ENCODE measurements at places on chromosomes 2 and 18.

GRCh38 chr2:171405546-171405945, 28.2 kb downstream of the METTL8 start:
- DNase-seq: no peak

DNA sequence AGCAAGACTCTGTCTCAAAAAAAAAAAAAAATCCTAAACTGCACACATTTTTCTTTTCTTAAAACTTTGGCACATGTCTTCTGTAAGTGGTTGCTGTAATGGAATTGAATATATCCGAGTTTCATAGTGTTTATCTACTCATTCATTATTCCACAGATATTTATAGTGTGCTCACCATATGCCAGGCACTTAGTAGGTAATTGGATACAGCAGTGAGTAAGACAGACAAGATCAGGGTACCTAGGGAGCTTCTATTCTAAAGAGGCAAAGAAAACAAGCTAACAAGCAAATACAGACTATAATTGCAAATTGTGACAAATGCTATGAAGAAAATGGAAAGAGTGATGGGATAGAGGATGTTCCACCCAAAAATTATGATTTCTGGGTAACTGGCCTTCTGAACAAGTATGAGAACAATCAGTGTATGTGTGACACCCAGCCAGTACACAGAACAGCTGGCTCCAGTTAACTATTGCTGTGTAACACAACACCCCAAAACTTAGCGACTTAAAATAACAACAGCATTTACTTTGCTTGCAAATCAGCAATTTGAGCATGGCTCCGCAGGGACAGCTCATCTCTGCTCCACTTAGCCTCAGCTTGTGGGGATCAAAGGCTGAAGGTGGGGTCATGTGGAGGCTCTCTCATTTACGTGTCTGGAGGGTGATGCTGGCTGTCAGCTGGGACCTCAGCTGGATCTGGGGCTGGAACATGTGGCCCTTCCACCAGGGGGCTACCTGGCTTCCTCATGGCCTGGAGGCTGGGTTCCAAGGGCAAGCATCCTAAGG, 224.9 kb downstream of the INSIG2 start:
- no peak for DNase-seq

GRCh38 chr2:129293326-129293725, 686.1 kb upstream of the RAB6C start:
- no peak for DNase-seq

GRCh38 chr2:27628767-27629709, at the start of the genes CCDC121 and GPN1:
Gene CCDC121, minus strand, starts transcription at chr2:27629012. Its CDS starts 1,213 bp downstream, at chr2:27627799.
Gene GPN1, plus strand, starts transcription at chr2:27629050. Its CDS starts 9 bp downstream, at chr2:27629059.
- peak; percentile 89 for DNase-seq

DNA sequence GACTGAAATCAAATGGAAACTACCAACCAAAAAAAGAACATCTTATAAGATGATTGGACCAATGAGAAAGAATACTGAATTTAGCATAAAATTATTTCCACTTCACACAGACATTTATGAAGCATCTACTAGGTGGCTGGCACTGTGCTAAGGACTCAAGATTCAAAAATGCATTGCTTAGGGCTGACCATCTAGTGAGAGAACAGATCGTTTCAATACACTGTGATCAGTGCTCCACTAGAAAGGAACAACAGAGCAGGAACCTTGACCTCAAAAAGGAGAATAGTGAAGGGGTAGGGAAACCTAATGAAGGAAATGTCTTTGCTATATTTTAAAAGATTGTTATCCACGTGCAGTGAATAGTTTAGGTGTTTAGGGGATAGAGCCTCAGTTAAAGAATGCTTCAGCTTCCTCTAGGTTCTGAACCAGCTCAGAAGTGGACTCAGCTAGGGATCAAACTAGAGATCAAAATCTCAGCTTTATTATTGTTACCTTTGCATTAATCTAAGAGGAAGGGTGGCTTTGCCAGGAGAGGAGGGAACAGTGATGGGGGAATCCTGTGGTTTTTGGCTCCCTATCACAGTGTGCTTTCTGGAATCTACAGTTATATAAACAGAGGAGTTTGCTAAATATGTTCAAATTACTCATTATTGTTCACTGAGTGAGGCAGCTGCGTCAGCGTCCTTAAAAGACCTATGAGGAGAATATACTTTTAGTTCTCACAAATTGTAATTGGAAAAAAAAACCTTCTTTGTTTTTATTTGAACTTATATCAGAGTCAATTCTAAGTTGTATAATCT, 16.2 kb upstream of the BBS5 start:
- DNase-seq: peak; percentile 90

DNA sequence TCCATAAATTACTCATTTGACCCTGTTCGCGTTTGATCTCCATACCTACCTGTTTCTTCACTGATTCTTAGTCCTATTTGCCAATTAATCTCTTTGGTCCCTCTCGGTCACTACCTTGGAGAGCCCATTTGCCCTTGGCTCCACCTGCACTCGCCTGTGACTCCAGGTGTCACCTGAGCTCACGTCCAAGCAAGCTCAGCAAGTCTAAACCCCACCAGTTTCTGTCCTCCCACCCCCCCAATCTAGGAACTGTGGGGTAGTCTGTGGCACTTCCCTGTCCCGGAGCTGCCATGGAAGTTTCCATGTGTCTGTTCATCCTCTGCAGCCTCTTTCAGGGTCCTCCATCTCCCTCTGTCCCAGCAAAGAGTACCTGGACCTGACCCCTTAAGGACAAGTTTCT, 68.1 kb upstream of the BCL2L11 start:
- DNase-seq: no peak

DNA sequence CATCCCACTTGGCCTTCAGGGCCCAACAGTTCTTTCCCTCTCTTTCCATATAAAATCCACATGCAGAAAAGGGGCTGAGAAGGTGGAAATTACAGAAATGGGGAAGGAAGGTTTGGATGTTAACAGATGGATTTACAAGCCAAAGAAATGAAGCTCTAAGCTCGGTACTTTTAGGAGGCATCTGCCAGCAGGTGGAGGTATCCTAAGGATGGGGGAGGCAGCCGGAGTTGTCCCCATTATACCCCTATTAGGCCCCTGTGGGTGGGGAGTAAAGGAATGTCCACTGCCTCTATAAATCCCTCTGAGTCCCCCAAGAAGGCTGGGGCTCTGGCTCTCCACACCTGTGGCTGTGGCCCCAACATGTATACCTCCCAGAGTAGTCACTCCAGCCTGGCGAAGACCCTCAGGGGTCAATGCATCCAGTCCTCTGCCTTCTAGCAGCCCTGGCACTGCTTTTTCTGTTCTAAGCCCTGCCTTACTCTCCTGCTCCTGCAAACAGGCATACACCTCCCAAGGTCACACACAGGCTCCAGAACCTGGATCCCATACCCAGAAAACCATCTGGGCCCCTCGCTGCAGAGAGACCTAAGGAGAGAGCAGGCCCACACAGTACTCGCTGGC, 1.2 kb downstream of the FBXO41 start:
- no peak for DNase-seq

DNA sequence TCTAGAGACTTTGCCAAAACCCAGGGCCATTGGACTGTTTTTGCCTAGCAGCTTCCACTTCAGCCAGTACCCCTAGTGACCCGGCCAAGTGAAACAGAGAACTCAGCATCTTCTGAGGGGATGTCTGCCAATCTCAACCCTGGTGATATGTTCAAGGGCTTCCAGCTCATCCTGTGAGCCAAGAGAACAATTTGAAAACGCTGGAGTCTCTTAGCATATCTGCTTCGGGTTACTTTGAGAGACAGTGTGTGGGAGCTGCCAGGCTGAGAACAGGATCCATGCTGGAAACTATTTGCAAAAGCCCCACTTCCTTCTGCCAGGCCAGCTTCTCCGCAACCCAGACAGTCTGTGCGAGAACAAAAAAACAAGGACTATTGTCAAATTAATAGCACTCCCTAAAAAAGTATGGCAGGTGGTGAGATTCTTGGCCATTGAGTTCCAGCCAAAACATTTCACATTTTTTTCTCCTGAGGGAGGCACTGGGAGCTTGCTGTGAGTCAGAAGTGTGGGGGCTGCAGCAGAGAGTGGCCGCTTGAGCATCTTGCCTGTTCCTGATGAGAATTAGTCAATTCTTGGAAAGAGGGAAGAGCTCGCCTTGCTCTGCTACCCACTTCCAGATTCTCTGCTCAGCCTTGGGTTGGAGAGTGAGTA, 395.6 kb upstream of the TRIB2 start:
- peak; percentile 96 for DNase-seq

GRCh38 chr18:62577765-62578164, 54.9 kb downstream of the ZCCHC2 start:
- no peak for DNase-seq

DNA sequence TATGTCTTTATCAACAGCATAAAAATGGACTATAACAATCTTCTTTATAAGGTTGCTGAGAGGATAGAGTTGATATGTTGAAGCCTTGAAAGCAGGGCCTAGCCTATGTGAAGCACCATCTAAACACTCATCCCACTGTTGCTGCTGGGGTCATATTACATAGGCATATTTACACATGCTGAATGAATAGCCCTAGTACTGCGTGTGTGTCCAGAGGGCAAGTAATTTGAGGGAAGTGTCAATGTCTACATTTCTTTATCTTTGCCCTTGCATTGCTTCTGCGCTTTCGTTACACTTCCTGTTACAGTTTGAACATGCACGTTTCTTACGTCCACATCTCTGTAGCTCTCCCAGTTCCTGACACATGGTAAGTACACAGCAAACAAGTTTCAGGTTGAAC, 280.3 kb upstream of the ATP5MC3 start:
- no peak for DNase-seq

DNA sequence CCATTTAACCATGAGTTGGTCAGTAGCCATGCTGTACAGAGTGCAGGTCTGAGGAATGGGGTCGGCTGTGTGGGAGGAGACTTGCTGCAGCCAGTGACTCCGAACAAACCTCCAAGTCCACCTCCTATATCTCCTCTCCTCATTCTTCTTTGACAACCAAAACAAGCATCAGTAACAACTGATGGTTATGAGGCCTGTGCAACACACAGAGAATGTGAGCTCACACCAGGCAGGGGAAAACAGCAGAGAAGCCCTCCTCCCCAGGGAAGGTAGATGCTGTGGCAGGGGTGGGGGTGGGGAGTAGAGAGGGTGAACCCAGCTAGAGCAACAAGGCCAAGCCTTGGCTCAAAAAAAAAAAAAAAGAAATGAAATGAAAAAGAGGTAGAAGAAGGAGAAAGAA, 12.3 kb upstream of the CNGA3 start:
- DNase-seq: peak; percentile 33

DNA sequence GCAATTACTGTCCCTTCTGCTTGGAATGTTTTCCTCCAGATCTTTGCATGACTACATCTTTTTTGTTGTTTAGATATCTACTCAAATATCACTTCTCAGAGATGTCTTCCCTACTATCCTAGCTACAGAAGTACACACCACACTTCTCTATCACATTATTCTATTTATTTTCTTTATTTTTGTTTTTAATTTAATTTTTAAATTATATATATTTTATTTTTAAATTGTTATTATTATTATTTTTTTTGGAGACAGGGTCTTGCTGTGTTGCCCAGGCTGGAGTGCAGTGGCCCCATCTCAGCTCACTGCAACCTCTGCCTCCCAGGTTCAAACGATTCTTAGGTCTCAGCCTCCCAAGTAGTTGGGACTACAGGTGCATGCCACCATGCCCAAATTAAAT, 106.7 kb downstream of the TAF4B start:
- DNase-seq: no peak

- no peak for DNase-seq
These were observed 99.6 kb upstream of the MGAT5 start for GRCh38 chr2:134154246-134154645.

DNA sequence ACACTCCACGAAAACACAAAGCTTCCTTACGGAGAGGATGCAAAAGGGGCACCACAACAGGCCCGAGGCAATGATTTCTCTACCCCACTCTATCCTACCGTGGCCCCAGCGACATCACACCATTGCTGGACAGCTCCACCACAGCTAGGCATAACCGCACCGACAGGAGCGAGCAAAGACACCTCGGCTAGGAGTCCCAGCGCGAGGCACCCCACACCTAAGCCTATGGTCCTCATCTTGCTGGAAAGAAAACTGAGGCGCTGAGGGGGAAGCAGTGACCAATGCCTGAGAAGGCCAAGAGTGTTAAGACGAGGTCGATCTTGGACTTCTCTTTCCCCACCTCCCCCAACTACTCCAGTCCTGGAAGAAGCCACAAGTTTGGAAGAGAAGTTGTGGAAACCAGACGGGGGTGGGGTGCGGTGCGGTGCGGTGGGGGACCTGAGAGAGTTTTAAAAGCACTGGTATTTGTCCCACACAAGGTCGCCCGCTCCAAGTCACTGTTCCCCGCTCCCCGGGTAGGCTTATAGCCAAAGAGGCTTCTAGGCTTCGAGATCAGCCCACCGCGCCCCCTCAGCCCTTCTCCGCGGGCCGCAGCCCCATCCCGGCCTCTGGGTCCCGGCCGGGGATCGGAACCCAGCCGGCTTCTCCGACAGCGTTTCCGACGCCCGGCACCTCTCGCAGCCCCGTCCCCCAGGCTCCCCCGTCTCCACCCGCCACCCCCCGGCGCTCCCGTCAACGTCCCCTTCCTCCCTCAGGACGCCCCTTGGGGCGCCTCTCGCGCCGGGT, 766 bp downstream of the PDE6D start:
- peak; percentile 40 for DNase-seq

DNA sequence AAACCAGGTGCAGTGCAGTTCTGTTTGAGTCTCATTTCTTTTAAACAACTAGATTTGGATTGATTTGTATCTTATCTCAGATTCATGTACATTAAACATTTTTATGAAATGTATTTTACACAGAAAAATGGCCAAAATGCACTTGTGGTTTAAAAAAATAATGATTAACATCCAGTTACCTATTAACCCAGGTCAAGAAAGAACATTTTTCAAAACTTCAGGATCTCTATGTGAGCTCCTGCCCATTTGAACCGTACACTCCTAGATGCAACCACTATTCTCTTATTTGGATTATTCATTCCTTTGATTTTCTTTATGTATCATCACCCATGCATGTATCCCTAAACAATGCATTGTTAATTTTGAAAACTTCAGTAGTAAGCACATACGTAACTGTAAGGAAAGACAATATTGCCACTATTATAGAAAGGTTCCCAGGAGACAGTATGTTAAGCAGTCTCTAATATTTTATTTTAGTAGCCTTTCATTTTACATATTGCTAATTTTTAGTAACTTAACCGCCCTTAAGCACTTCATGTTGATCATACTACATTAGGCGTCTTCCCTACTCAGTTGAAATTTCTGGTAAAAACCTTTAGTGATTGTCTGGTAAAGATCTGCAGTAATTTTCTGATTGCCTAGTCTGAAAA, 22.7 kb downstream of the RNF138 start:
- no peak for DNase-seq

- no peak for DNase-seq
These were observed 100.1 kb downstream of the PLCL1 start for GRCh38 chr2:197904446-197904845.

DNA sequence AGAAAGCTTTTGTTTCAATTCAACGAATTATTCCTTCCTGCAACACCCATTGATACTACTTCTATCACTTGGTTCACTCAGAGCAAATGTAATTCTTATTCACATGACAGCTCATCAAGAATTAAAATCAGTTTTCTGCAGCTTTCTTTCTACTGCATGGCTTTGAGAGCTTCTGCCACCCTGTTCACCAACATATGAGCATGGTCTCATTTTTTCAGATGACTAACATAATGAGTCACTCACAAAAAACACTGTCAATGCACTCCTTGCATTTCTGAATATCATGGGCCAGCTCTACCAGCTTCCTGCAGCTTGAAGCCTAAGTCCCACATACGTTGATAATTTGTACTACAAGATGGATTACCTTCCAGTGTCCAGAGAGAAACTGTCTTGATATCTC, 342.9 kb downstream of the LRATD1 start:
- DNase-seq: peak; percentile 51

GRCh38 chr2:50975546-50975945, 56.4 kb downstream of the NRXN1 start:
- peak; percentile 6 for DNase-seq

- peak; percentile 39 for DNase-seq
These were observed 110.4 kb downstream of the CDC42EP3 start for GRCh38 chr2:37560863-37561614.
